Left renal pelvis (tissue), 4 donors: ENCODE measurements at places on chromosomes 16 and 17.

DNA sequence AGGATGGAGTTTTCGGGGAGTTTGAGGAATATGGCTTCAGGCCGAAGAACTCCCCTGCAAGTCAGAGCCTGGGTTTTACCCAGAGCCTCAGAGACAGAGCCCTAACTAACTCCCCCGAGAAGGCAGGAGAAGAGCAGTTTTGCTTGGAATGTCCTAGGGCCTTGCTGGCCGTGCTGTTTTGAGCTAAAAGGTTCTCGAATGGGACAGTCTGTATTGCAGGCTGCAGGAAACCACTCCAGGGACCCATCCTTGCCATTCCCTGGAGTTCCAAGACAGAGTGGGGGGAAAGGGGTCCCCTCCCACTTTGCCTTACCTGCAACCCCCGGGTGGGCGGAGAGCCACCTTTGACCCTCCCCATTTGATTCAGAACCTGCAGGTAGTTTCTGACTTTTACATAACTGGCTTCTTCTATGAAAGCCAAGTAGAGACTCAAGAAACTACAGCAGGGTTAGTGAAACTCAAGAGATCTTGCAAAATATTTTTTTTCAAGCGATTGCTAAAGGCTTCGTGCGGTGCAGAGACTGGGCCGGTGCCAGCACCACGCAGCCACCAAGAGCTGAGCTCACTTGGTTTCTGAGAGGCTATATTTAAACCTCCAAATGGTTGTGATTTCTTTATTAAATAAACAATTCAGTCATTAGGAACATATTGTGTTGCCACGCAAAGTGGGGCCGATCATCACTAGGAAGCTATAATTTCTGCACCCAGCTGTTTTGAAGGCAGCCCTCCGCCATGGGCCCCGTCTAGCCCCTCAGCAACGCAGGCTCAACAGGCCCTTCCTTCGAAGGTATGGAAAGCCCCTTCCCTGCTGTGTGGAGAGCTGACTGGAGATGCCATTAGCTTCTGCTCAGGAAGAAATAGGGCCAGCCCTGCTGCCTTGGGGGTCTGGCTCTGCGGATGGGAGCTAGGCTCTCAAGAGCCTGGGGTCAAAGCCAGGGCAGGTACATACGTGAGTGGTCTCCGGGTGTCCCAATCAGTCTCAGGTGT is 223.0 kb downstream of the NTN1 start:
- no peak for DNase-seq

- no peak for DNase-seq
These were observed 53.5 kb downstream of the SMURF2 start for GRCh38 chr17:64608571-64608981.

DNA sequence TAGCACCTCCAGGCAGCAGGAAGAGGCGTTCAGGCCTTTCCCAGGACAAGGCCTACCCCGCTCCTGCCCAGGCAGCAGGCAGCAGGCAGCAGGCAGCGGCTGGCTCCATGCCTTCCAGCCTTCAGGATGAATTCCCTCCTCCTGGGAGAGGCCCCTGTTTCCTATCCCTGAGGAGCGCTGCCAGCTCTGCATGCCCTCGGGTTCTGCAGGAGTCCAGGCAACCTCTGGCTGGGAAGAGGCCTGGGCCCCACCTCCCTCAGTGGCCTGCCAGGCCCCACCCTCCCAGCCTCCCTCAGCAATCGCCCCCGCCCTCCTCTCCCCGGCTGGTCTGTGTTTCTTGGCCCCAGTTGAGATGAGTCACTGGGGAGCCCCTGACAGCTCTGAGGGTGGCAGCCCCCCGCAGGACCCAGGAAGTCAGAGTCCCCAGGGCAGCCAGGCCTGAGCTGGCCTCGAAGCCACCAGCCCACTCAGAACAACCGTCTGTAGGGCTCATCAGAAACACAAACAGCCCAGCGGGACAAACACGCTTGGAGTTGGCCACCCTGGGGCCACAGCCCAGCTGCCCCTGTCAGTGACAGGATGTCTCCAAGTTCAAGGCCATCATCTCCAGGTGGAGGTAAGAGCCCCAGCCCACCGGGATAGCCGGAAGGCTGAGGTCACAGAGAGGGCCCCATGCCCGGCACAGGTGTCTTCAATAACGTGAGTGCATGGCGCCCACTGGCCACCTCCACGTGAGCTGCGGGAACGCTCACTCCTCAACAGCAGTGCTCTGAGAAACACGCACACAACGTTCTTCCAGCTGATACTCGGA is 39.5 kb upstream of the CIBAR2 start:
- no peak for DNase-seq

- DNase-seq, result no peak
These were observed 112.4 kb downstream of the SMG6 start for GRCh38 chr17:2191227-2191626.

GRCh38 chr16:22355487-22355908 is 18.9 kb downstream of the CDR2 start:
- no peak for DNase-seq

GRCh38 chr17:17091276-17091675 is 49.0 kb downstream of the MPRIP start:
- DNase-seq, result no peak

DNA sequence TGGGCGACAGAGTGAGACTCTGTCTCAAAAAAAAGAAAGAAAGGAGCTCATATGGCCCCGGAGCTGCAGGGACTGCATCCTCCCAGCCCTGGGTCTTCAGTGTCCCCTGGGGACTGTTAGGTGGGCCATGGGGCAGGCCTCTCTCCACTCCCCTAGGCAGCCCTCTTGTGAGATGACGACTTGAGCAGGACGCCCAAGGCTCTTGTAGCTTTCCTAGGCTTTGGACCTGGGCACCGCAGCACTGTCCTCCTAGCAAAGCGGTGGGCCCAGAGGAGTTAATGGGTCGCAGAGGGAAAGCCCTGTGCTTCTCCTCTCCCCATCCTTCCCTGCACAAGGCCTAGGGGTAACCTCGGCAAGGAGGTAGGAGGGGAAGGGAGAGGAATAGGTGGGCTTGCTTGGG is 202.2 kb downstream of the NTN1 start:
- DNase-seq, result no peak

GRCh38 chr16:85652431-85653221 is 36.1 kb downstream of the GINS2 start:
- DNase-seq, result no peak

- DNase-seq, result no peak
These were observed 134.3 kb upstream of the TNRC6C start for GRCh38 chr17:77824102-77824779.

GRCh38 chr16:60818465-60818864 is 1217.8 kb downstream of the CDH8 start:
- no peak for DNase-seq

- DNase-seq, result no peak
These were observed 24.0 kb downstream of the TAT start for GRCh38 chr16:71552698-71553503.

- no peak for DNase-seq
These were observed 878.0 kb downstream of the KCNJ18 start for GRCh38 chr17:22570144-22570845.

DNA sequence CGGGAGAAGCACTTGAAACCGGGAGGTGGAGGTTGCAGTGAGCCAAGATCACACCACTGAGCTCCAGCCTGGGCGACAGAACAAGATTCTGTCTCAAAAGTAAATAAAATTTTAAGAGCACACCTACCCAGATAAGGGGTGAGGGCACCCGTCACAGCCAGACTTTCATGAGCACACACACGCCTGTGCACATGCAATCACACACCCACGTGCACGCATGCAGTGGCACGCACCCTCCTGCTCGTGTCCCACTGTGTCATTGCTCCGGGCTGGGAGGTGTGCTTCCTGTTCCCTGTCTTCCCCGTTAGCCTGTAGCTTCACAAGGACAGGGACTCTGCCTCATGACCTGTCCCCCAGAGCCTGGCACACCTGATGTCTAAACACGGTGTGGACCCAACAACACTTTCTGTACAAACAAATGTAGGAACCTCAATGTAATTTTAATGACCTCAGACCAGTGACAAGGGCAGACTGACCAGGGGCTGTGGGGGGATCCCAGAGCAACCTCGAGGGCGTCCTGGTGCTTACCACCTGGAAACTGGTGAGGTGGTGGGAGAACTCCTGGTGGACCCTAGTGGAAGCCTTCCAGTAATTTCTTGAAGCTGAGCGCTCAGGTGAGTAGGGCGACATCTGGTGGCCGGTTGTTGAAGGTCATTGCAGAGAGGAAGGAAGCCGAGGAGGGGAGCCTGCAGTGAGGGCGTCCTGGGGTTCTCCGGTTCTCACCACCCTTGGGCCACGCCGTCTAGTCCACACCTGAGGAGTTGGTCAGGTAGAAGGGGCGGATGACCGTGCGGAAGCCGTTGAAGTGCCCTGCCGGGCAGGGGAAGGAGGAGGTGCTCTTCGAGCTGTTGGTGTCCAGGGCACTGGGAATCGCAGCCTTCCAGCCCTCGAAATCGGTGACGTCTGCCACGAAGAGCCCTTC is 8.6 kb downstream of the LGALS3BP start:
- DNase-seq, result no peak

DNA sequence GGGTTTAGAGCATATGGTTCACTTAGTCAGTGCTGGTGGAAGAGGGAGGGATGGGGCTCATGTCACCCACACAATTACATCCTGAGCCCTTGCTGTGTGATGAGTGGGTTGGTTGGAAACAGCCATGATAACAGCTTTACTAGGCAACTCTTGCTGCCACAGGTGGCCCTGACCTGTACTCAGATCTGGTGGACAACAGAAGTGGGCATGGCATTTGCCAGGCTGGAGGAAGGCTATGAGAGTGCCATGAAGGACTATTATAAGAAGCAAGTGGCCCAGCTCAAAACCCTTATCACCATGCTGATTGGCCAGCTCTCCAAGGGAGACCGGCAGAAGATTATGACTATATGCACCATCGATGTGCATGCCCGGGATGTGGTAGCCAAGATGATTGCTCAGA is 105.8 kb downstream of the DNAH9 start:
- no peak for DNase-seq

GRCh38 chr17:29124135-29124924 is 55.9 kb downstream of the MYO18A start:
- DNase-seq, result no peak

GRCh38 chr16:25835126-25835525 is 143.4 kb downstream of the HS3ST4 start:
- no peak for DNase-seq

- DNase-seq, result no peak
These were observed 21.6 kb upstream of the SCNN1B start for GRCh38 chr16:23280483-23280967.

GRCh38 chr16:54519161-54519695 is 232.6 kb upstream of the IRX3 start:
- DNase-seq, result no peak

DNA sequence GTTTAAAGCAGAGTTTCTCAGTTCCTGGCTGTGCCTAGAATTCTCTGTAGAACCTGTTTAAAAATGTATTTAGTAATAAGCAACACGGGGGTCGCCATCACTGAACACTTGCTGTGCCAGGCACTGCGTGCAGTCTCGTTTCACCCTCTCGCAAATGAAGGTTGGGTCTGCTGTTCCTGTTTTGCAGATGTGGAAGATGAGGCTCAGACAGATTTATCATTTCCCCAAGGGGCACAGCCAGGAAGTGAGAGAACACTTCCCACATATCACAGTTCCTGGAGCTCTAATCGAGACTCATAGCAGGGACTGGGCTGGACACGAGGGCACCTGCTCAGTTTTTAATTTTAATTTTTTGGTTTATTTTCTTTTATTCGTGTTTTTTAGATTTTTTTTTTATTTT is 122.7 kb downstream of the ABCC6 start:
- DNase-seq, result no peak
